Kidney tubule cell (primary cell): ENCODE measurements at places on chromosomes 2 and 18.
A peak's percentile ranks its signal among the peaks of the same experiment; 100 is the strongest.

GRCh38 chr2:219001577-219002394, 8.6 kb upstream of the CRYBA2 start:
- peak; percentile 56 for DNase-seq

DNA sequence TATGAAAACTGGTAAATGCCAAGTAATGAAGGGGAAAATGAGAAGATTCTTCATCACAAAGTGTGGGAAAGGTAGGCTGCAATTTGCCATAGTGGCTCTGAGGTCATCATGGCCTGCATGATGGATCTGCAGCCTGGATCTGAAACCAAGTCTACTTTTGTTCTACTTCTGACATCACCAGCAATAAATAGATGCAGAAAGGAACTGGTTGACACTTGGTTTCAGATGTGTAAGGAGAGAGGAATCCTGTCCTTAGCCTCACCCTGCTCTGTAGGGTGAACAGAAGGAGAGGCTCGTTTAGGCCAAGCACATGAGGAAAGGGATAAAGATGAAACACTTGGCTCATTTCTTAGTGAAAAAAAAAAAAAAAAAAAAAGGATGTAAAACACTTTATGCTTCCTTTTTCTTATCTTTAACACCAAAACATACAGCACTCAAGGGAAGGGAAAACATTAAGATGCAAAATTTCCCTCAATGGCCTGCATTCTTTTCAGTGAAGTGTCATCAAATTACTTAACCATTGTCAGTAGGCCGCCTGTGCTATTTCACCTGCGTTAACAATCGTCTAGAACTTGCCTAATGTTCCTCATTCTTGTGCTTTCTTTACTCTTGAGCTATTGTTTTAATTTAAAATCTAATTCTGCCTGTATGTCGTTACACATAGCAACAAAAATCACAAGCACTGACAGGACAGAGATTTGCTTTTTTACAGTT, 3.9 kb downstream of the NEB start:
- peak; percentile 65 for DNase-seq

DNA sequence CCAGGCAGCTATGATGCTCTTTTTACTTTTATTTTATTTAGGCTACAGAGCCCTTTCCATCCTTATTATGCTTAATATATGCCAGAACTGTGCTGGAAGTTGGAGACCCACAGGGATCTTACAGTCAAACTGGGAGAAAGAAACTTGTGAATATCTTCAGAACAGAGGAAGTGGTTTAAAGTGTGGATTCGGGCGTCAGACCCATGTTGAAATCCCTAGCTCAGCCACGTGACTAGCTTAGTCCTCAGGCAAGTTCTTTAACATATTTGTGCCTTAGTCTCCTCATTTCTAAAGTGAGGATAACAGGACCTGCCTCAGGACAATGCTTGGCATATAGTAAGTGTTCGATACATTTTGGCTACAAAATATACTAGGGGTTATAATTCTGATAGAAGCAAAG, 59.1 kb downstream of the MAP3K20 start:
- DNase-seq = no peak

- DNase-seq = peak; percentile 90
Observed at GRCh38 chr18:63302636-63303405, 16.7 kb downstream of the BCL2 start.

GRCh38 chr2:179172894-179173293, 91.7 kb downstream of the SESTD1 start:
- no peak for DNase-seq
